ENCODE measurements at places on chromosomes 11 and 22. TPM values are rescaled to one million over a fixed set of nuclear protein-coding genes. Genes with fewer than 3 reads are reported as not detected.

Gene USH1C
- total RNA-seq: 0.71 TPM

Gene PIH1D2
- total RNA-seq: 0.58 TPM

Gene CATSPER1
- 2.1 TPM for total RNA-seq

Gene LDLRAD3
- 23.6 TPM for total RNA-seq

Gene FXYD2
- 16.3 TPM for total RNA-seq

Gene P2RY6
- 9.4 TPM for total RNA-seq

Gene GAB4
- not detected for total RNA-seq

Gene CECR2
- total RNA-seq: 0.06 TPM

Gene C11orf21
- not detected for total RNA-seq

Gene CCDC15
- total RNA-seq: 0.54 TPM

Gene C22orf15
- not detected for total RNA-seq

Gene OR6T1
- total RNA-seq: not detected

Gene CD3D
- not detected for total RNA-seq

Gene APOA1
- total RNA-seq: not detected

Gene TRIM49
- not detected for total RNA-seq

Gene TUB
- total RNA-seq: 8.9 TPM

Gene CD44
- 959 TPM for total RNA-seq

Gene PDGFD
- 9.4 TPM for total RNA-seq

Gene YPEL1
- total RNA-seq: 0.08 TPM

Gene TYR
- total RNA-seq: not detected

Gene CXCR5
- 0.07 TPM for total RNA-seq

Gene CELSR1
- 26.5 TPM for total RNA-seq

Gene AMOTL1
- total RNA-seq: 9.1 TPM

Gene RIC3
- 1.4 TPM for total RNA-seq

Gene TMEM109
- total RNA-seq: 128 TPM
